ENCODE measurements at places on chromosomes 5 and 9.
A peak's percentile ranks its signal among the peaks of the same experiment; 100 is the strongest.

- no peak for DNase-seq
Measured at GRCh38 chr9:125763394-125763801, 16.2 kb downstream of the PBX3 start.

DNA sequence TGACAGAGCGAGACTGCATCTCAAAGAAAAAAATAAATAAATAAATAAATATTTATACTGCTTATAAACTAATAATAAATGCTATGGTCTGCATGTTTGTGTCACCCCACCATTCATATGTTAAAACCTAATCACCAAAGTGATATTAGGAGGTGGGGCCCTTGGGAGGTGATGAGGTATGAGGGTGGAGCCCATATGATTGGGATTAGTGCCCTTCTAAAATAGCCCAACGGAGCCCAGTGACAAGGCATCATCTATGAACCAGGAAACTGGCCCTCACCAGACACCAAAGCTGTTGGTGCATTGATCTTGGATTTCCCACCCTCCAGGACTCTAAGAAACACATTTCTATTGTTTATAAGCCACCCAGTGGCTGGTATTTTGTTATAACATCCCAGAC lies 5.1 kb downstream of the FXN start:
- DNase-seq: no peak

GRCh38 chr9:93301911-93302541 lies 118.1 kb downstream of the WNK2 start:
- no peak for DNase-seq

DNA sequence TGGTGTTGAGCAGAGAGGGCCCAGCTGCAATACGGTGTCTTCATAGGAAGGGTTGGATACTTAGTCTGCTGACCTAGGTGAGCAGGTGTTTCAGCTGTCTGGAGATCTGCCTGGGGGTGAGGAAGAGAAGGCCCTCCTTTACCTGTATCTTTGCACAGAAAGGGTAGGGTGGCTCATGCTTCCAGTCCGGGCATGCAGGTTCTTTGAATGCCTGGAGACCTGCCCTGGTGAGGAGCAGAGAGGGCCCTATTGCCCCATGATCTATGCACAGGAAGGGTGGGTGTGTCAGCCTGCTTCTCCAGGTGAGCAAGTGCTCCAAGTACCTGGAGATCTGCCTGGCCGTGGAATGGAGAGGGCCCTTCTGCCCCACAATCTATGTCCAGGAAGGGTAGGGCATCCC lies 63.0 kb downstream of the FER start:
- DNase-seq: no peak

- no peak for DNase-seq
Measured at GRCh38 chr5:63931836-63932235, 30.4 kb downstream of the HTR1A start.

DNA sequence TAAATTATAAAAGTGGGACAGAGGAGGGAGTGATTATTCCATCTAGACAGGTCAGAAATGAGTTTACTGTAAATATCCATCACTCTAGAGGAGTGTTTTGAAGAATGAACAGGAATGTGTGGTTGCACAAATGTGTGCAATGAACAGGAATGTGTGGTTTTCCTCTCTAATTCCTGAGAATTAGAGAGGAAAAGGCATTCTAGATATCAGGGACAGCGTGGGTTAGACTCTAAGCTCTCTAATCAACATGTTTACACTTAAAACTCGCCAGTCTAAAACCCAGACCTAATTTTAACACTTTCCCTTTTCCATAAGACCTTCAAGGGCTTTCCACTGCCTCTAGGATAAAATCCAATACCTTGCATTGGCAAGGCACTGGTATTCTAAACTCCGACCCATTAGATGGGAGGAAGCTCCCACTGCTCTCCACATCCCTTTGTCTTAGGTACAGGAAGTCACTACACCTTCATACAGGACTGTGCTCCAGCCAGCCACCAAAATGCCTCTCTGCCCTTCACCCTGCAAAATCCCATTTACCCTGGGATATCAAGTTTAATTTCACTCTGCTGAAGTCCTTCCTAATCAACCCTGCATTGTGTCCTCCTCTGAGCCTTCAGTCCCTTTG lies 67.9 kb downstream of the NFIB start:
- DNase-seq: no peak

DNA sequence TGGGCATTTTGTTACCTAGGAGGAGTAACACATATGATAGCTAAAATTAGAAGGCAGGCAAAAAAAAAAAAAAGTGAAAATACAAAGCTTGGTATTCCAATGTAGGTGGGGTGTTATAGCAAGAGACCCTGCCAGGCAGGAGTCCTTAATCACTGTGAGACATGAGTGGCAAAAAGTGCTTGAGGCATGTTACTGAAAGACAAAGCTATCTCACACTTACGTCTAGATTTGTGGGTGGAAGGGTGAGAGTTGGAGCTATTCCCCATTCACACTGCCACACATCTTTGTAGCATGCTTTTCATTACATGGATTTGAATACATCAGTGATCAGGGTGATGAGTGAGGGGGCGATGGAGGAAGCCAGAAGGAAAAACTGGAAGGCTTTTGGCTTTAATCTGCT lies 2.6 kb upstream of the PLPPR1 start:
- DNase-seq: no peak

DNA sequence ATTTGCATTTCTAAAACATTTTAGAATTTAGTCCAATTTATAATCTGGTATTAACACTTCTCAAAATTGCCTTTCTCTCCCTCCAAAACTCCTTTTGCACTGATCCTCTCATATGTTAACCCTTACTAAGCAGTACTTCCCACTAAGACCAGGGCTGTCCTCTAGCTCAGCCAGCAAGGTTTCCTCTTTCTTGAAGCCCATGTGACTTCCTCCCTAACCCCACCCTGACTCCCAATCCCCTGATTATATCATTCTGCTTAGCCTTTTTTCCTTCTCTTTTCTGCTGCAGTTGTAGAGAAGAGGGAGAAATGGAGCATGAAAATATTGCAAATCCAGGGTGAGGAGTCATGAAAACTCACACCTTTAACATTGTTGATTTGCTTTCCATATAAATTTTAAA lies 241.7 kb downstream of the MCTP1 start:
- DNase-seq: no peak

DNA sequence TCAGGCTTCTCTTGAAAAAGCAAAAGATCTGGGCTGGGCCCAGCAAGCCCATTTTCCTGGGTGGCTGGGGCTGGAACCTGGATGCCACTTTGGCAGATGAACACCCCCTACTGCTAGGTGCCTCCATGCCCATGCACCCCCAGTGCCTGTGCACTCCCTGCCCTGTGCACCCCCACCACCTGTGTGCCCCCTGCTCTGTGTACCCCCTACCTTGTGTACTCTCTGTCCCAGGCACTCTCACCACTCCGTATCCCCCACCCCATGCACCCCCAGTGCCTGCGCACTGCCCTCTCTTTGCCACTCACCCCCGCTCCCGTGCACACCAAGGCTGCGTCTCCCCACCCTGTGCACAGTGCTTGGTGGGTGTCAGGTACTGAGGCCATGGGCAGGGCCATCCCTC lies 14.2 kb downstream of the UNC5A start:
- no peak for DNase-seq

- no peak for DNase-seq
Measured at GRCh38 chr9:95103281-95103771, 214.2 kb downstream of the FANCC start.

DNA sequence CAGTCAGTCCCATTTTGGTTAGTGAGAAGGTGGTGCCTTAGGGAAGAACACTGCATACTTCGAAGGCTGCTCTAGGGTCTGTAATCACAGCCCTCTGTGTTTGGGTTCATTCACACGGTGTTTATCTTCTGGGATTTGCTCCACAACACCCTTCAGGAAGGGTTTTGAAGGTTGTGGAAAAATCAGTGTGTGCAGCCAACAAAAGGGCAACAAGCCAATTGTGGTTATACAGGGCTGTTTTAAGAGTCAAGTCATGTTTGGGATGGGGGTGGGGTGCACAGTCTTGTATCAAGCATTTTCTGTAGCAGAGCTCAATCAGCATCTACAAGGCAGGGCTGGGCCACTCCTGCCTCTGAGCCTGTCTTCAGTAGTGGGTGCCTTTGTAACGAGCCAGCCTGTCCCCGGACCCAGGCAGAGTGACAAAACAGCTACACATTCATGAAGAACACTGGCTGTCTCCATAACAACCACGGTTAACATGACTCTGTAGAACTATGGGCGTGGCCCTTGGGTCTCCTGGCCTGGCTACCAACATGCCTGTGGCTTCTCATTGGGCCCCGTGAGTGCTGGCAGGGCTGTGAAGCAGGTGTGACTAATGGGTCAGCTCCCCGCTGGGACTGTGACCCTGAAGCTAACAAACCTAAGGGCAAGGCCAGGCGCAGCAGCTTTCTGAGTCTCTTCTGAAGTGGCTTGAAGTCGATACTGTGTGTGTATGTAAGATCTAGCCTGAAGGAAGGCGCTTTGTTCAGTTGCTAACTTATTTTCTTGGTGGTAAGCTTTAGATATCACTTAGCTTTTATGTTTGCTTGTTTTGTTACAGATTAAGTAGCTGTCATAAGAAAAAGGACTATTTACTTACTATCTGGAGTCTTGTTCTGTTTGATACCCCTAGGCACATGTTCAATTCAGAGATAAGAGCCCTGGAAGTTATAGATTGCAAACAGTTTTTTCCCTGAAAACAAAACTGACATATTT lies 27.9 kb upstream of the GOLM1 start:
- DNase-seq: peak; percentile 85

GRCh38 chr5:168908207-168908606 lies 329.0 kb upstream of the PANK3 start:
- no peak for DNase-seq

DNA sequence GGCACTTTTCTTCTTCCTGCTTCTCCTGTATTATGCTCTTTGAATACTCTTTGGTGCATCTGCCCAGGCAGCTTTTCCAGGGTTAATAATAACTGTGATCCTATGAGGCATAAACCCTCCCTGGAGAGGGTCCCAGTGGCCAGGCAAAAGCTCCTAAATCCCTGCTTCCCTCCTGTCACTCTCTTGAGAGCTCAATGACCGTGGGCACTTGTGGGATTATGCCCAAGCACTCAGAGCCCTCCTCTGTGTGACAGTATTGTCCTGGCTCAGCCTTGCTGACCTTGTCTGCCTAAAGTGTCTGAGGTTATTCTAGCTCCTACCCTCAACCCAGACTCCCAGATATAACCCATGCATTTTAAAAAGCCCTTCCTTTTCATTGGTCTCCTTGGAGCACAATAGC lies 51.9 kb downstream of the GALNT10 start:
- no peak for DNase-seq

GRCh38 chr5:122705851-122706250 lies 69.0 kb upstream of the SNX2 start:
- DNase-seq: no peak

DNA sequence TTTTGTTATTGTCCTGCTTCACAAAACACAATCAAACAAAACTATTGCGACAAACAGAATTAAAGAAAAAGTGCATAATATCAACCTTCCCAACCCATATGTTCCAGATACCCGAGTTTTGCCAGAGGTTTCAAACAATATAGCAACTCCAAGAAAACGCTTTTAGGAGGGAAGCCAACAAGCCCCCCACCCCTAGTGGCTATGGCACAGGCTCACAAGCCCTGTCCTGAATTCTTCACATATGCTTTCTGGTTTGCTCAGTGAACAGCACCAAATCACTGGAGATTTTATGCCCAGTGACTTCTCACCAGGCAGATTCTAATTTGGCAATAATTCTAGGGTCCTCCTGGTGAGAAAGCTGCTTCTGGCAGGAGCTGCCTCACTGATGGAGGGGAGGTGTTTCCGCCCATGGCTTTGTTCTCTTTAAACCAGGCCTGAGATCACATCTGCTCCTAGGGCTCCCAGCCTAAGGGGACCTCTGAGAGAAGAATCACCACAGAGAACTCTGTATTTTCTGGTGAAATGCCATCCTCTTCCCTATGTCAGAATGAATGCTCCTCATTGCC lies 1982.4 kb downstream of the EFNA5 start:
- DNase-seq: no peak

DNA sequence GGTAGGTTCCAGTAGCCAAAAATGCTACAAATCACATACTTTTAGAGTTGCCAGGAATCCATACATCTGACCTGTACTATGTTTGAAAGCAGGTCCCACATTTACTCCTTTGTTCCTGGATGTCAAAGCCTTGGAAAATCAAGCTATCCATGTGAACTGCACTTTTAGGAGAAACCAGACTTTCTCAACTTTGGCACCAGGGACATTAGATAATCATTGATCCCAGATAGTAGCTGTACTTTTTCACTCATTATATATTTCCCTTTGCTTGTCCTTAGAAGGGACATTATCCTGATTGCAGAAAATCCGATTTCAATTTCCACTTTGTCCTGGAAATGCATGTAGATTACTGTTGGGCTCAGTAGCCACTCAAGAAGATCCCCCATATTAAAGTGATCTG lies 44.1 kb upstream of the SLC28A3 start:
- no peak for DNase-seq

DNA sequence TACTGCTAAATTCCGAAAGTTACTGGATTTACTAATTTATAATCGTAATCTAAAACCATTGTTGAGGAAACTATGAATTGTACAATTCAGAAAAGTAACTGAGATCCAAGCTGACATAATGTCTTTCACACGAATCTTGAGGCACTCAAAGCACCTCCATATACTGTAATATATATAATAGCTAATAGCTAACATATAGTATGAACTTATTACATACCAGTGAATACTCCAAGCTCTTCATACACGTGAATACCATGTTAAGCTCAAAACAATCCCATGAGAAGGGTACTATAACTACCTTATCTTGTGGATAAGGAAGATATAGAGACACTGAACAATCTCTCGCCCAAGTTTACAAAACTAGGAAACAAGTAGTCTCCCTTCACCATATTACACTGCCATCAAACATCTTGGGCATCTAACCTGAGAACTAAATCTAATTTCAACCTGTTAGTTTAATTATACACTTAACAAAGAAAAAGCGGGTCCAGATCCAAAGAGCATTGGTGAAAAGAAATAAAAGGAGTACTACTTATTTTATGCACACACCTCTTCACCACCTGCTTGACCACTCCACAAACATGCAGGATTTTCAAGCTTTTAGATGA lies 1.0 kb downstream of the NUDCD2 start:
- no peak for DNase-seq

DNA sequence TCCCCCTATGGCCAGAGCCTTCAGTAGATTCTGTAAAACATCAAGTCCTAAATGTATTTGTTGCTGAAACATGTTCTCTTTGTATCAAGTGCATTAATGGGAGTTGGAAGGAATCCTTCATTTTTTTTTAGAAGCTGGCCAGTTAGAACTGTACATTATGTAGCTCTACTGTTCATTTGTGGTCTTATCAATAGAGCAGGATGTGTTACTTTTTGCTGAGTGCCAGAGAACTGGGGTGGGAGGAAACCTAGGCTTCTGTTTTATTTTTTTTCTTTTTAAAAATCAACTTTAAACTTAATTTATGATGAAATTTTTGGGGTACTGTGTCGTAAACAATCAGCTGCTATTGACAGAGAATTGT lies 5.1 kb downstream of the PIP5K1B start:
- DNase-seq: no peak

DNA sequence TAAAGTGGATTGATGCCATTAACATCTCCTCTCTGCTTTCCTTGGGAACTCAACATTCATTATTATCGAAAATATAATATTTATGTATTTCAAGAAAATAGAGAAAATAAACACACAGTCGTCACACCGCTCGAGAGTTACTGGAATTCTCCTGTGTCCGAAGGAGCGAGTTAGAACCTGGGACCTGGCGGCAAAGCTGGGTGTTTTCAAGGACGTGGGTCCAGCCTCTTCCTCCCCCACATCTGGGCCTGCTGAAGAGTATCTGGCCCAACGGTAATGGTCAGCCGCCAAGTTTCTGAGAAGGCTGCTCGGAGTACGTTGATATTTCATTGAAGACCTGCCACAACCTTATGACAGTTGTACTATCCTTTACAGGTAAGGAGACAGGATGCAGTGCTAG lies 47.9 kb downstream of the IRX2 start:
- no peak for DNase-seq

Data from iPS DF 19.7 (cell line).